ENCODE measurements at places on chromosomes 5 and 9. TPM values are rescaled to one million over a fixed set of nuclear protein-coding genes. Genes with fewer than 3 reads are reported as not detected.

DNA sequence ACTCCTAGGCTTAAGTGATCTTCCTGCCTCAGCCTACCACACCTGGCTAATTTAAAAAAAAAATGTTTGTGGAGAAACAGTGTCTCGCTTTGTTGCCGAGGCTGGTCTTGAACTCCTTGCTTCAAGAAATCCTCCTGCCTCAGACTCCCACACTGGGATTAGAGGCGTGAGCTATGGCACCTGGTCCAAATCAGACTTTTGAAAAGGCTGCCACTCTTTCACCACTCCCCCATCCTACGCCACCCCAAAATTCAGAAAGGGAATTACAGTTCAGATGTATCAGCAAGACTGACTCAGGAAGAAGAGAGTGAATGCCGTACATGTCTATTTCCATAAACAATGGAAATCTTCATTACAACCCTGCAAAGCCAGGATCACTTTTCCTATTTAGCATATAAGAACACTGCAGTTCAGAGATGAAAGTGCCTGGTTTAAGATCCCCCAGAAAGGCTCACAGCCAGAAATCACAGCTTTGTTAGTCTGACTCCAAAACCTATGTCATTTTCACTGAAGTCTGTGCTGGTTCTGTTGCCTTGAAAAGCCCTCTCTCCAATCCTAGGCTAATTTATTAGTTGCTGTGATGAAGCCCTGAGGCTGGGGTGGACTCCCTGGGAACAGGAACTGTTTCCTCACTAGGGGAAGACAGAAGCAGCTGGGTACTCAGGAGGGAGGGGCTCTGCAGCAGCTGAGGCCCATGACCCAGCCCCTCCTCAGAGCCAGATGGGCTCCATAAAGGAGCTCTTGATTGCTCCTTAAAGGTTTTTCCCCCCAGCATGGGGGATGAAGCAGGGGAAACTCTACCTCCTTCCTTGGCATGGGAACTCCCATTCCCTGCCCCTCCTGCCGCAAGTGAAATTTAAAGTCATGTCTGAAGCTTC, 3.1 kb downstream of the FBLL1 start:
- DNase-seq: no peak

- DNase-seq: no peak
Observed at GRCh38 chr9:71690063-71690688, 78.1 kb downstream of the CEMIP2 start.

GRCh38 chr9:106920701-106921283, 57.8 kb downstream of the ZNF462 start:
- no peak for DNase-seq

GRCh38 chr9:90189306-90189705, 453.3 kb downstream of the DIRAS2 start:
- no peak for DNase-seq

DNA sequence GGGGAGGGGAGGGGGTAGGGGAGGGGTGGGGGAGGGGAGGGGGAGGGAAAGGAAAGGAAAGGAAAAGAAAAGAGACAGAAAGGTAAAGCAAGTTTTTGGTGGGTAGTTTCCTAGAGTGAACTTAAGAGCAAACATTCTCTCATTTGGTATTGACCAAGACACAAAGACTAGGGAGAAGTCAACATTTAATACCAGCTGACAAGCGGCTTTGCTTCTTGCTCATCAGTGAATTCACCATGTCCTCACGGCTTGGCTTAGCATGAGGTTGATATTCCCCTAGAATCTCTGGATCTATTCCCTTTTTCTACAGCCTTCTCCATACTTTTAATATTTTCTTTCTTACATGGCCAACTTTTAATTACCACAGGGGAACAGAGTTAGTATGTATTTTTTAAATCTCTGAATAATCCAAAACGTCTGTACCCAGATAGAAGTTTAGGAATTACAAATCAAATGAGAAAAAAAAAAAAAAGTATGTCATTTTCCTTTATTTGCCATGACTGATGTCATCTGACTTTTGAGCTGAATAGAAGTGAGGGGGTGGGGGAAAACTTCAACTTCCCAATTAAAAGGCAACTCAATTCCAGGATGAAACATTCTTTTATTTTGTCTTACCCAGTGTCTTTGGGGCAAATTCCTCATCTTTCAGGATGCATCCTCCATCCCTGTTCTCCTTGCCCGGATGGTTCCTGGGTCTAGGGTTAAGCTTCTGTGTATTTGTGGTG, 40.1 kb upstream of the GLIS3 start:
- DNase-seq: no peak

GRCh38 chr5:113199122-113199905, 222.7 kb downstream of the DCP2 start:
- no peak for DNase-seq

Gene SIL1
- total RNA-seq: 17.8 TPM

Gene FOXD4L3
- total RNA-seq: not detected

DNA sequence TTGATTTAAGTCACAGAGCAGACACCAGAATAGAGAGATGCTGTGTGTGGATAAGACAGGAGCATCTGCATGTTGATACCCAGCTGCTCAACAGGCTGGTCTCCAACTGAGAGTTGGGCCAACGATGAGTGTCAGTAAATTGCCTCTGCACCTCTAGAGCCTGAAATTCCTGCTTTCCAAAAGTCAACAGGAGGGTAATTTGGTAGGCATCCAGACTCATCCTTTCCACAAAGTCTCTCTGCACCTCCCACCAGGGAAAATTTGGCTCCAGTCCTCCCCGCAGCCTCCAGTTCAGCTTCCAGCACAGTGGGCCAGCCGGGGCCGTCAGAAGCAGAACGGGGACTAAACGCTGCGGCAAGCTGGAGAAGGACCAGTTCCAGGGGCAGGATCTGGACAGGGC, 136.9 kb downstream of the RFK start:
- DNase-seq: no peak

DNA sequence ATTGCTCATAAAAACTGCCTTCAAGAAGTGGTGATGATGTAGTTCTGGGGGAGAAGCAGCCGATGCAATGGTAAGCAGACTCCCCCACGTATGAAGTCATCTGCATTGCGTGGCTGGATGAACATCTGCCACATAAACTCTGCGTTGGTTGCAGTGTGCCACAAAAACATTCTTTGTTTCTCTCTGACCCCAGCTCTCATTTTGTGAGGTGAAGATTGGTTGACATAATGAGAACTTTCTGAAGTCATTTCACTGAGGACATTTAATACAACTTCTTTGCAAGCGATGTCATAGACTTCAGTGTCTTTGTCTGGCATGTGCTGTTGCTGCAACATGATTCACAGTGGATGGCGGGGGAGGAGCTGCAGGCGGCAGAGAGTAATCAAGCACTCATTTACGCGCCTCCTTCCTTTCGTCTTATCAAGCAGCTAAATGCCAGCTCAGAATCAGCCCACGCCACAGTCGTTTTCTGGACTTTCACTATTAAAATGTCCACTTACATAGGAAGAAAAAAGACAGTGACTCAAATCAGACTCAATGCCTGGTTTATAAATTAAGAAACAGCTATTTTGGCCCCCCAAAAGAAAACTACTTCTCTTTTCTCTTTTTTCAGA, 91.5 kb upstream of the NFIL3 start:
- no peak for DNase-seq

DNA sequence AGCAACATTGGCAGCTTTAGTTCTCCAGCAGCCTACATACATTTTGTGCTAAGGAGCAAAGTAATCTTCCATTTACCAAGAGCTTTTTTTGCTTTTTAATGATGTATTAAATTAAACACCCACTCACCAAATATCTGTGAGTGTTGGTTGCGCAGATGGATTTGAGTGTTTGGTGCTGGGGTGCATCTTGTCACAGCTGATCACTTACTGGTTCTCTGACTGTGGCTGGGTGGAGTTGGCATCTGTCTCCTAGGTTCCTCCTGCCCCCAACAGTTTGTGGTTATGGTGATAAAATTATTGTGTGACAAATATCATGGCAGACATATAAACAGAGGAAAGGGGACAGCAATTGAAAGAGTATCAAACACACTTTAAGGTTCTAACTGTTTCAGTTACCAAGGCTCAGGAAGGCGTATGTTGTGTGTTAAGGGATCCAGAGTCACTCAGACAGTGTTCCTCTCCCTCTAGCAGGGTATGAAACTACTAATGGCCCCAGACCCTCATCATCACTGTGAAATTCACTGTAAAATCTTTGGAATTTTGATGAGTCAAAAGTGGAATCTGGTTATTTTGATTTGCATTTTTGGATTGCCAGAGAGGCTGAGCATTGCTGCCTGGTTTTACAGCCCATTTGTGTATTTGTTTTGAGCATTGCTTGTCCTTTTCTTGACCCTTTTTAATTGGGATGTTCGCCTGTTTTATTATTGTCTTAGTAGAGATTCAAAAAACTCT, 81.7 kb downstream of the PDE8B start:
- no peak for DNase-seq

DNA sequence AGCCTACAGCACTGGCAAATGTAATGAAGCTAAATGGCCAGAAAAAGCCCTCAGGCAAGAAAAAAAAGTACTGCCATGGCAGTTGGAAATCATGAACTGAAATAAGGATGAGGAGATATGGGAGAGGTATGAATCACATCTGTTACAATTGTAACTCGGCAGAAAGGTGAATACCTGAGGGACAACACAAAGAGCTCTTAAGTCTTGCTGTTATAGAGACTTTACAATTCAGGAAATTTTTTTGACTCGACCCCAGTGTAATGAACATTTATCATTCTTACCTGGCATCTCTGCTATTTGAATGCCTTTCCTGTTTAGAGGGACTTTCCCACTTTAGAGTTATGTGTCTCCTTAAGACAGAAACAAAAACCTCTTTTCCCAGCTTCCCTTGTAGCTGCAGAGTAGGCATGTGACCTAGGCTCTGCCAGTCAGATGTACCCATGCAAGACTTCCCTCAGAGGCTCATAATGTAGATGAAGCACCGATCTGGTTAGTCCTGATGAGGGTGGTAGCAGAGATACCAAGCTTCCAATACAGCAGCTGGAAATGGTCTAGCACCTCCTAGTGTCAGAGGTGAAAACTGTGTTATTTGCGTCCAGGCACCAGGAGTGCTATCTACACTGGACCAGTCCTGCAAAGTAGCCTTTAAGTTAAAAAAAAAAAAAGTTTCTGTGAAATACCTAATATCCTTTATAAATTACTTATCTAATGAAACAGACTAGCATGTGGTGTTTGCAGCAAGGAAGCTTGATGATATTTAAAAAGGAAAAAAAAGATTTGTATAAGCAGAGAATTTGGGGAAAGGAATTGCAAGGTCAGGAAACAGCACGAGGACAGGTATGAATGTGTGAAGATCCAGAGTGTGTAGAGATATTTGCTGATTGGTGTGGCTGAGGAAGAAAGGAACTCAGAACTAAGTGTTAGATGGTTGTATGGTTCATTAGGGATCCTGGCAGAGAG, 146.9 kb upstream of the SLC1A3 start:
- DNase-seq: no peak

Gene SLC6A3
- not detected for total RNA-seq

DNA sequence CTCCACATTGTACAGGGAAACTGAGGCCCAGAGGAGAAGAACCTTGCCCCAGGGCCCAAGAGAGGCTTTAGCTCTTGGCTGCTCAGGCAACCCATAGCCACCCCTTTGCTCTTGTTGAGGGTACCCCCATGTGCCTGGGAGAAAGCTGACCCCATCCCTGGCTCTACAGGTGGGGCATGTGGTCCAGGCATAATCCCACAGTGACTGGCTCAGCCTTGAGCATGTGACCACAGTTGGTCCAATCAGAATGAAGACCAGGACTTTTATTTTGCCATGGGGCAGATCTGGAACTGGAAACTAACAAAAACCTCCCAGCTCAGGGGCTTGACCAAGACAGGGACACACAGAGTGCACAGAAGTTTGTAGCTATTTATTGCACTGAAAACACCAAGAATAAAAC, 29.3 kb downstream of the SLC6A7 start:
- DNase-seq: no peak

Gene SLC6A7
- total RNA-seq: not detected

DNA sequence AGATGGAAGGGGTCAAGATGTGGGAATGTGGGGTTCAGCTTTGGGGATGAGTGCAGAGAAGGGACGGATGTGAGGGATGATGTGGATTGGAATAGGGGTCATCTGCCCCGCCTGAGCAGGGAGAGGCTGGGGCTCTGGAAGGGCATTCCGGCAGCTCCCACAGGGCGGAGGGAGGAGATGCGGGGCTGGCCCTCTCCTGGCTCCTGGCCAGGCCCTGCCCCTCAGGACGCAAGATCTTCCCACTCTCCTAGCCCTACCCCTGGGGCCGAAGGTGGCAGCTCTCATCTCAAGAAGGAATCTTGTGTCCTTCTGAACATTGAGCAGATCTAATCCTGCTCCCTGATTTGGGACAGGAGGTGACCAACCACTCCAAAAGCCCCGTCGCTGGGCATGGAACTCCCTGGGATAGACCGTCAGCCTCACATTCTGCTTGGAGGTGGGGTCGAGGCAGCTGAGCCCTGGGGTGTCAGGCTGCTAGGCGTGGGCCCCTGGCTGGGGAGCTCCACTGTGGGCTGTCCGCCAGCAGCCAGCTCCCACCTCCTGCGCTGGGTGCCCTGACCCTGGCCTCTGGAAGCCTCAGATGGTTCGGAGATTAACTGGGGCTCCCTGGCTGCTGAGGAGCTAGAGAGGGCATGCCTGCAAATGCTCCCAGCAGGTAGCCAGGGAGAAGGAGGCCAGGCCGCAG, 125.2 kb downstream of the ZNF354C start:
- DNase-seq: no peak

DNA sequence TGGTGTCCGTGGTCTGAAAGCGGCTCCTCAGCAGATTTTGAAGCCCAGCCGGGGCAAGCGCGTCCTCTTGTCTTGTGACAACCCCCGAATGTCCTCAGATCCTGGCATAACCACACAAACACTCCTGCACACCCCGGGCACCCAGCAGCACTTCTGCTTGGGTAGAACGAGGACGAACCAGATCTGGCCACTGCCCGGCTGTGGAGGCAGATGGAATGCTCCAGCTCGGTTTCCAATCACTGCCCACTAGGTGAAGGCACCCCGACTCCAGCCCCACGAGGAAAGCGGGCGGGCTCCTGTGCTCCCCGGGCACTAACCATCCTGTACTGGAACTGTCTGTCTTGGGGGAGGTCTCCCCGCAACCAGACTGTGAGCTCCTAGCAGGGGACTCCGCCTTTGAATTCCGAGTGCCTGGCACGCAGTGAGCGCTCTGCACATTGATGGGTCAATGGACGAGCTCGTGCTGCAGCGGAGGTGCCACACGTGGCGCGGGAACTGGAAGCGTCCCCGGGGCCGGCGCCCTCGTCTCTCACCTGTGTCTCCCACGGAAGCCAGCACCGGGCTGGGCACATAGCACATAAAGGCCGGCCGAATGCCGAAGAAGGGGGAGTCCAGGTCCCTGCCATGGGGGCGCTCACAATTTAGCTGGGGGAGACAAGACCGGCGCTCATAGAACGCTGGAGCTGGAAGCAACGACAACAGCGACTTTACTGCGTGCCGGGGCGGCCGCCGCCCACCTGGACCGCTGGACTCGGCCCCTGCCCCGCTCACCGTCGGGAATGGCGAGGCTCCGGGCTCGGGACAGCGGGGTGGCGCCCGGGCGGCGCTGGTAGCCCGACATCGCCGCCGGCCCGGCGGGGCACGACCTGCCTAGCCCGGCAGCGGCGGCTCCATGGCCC, 608 bp downstream of the ENTR1 start:
- DNase-seq: peak; percentile 33

- no peak for DNase-seq
Observed at GRCh38 chr5:169218176-169218575, 82.8 kb downstream of the SLIT3 start.

GRCh38 chr5:84197538-84197937, 187.1 kb downstream of the EDIL3 start:
- no peak for DNase-seq

- DNase-seq: no peak
Observed at GRCh38 chr5:180330270-180330648, 22.9 kb downstream of the GFPT2 start.

Gene WNT8A
- not detected for total RNA-seq

All from activated T-cell treated with anti-CD3 and anti-CD28 coated beads, Interleukin-2, amount 50 U/mL, for 4 hours (primary cell).